ENCODE measurements at places on chromosomes 2 and 18.

DNA sequence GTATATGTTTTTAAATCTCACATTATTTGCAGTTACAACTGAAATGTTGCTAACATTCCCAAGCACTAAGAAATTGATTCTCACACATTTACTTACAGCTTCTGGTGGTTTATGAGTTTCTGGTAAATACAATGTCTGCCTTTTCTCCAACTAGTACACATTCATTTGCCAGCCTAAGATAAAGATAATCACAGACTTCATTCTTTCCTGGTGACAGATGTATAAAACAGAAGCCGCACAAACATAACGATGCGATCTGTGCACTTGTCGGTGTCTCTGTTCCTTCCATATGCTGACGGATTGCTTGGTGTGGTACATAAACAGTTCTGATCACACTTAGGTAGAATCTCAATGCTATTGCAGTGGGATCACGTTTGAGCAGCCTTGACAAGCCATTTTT, 100.4 kb upstream of the DDX18 start:
- no peak for DNase-seq

DNA sequence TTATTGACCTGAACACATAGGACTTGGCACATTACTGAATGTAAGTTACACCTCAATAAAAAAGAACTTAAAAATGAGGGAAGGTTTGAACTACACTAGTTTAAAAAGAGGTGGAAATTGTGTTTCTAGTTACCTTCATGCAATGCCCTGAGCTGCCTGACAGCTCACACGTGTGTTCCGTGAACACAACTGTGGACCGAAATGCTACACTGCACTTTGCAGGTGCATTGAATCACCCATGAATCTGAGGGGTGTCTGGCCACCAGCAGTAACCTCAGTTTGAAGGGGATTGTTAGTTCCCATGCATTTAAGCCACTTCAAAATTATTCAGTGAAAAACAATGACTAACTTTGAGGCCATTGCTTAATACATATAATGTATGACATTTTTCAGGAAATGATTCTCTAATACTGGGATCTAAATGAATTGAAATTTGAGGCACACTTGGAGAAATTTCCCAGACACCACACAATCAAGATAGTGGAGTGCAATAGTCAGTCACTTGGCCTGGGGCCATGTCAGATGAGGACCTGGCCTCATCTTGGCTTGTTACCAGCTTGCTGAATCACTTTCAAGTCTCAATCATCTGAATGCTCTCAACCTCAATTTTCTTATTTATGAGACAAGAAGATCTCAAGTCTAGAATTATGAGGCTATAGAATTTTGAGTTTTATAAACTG, 59.3 kb downstream of the MYL12B start:
- DNase-seq, result peak; percentile 41

DNA sequence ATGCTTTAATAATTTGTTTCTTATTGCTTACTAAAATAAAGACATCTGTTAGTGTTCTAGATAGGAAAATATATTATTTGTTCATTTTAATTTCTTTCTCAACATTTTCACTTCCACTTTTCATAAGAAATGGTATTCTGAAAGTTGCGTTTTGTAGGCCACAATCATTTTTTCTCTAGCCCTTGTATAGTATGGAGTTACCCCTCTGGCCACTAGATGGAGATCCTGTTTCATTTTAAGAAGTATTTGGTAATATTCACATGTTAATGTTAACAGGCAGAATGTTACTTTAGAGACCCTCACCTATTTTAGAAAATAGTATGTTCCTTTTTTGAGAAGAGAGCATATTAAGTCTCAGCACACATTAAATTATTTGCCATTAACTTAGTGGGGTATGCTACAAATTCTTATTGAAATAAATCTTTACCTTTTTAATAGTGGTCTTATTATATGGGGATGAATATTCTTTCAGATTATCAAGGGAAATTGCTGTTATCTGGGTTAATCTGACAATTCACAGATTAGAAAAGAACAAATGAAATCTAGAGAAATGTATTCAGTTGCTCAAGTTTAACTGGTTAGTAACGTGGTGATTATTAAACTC, 73.9 kb upstream of the TTC27 start:
- peak; percentile 57 for DNase-seq

- no peak for DNase-seq
These were observed 98.2 kb downstream of the ZBTB7C start for GRCh38 chr18:48310999-48311398.

GRCh38 chr2:49831698-49832367, 677.5 kb upstream of the FSHR start:
- DNase-seq, result no peak

GRCh38 chr18:59063912-59064311, 75.8 kb upstream of the SEC11C start:
- DNase-seq, result no peak

GRCh38 chr2:150572961-150573395, 85.5 kb upstream of the RND3 start:
- no peak for DNase-seq

DNA sequence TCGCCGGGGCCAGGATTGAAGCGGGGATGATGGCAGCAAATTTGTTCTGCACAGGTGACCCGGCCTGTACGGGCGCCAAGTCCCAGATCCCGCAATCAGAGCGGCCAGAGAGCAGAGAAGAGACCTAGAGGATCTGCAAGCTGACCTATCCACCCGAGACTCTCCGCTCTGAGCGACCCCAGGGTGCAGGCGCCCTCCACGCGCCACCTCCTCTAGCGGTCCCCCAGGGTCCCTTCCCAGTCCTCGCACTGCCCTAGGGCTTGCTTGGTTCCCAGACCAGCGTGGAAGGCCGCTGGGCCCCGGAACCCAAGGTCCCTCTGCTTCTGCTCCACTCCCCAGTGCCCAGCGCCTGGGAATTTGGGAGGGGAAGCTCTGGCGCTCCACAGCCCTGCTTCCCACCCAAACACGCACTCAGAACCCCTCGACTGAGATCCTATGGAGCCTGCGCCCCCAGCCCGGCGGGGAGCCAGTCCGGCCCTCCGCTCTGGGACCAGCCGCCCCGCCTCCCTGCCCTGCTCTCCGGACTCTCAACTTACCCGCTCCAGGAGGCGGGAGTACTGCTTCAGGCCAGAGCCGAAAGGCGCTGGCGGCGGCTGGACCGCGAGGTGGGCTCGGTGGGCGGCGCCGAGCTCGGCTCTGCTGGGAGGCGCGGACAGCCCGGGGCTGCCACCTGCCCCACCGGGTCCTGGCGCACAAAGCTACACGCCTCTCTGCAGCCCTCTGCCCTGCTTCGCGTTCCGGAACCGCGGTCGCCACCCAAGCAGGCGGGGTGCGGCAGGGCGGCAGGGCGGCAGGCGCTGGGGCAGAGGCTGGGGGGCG, 3.0 kb upstream of the SIX3 start:
- no peak for DNase-seq

- no peak for DNase-seq
These were observed 331.0 kb downstream of the MYCN start for GRCh38 chr2:16271231-16271896.

DNA sequence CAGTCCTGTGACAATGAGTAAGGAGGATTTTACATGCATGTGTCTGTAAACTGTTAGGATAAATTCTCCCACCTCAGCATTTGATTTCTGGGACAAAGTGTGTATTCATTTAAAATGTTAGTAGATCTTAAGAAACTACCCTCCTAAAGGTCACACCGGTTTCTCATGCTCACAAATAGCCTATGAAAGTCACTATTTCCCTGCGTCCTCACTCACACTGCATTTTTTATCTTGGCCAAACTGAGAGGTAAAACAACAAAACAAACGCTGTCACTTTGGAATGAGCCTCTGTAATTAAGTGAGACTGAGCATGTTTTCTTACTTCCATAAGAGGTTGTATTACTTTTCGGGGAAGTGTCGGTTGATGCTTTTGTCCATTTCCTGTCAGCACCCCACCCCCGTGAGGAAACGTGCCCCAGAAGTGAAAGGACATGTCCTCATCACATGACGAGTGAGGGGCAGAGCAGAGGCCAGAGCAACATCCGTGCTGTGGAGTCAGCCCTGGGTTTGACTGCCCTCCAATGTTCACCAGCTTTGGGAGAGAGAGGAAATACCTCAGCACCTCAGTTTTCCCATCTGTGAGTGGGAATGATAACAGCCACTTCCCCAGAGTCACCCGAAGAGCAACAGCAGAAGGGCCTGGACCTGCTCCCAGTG, 3.1 kb downstream of the GYPC start:
- DNase-seq, result peak; percentile 74
